ENCODE measurements at places on chromosomes 4 and X.

- DNase-seq = no peak
Observed at GRCh38 chrX:69173906-69174305, 8.7 kb upstream of the PJA1 start.

- no peak for DNase-seq
Observed at GRCh38 chrX:114584375-114584943, 573 bp downstream of the HTR2C start.

DNA sequence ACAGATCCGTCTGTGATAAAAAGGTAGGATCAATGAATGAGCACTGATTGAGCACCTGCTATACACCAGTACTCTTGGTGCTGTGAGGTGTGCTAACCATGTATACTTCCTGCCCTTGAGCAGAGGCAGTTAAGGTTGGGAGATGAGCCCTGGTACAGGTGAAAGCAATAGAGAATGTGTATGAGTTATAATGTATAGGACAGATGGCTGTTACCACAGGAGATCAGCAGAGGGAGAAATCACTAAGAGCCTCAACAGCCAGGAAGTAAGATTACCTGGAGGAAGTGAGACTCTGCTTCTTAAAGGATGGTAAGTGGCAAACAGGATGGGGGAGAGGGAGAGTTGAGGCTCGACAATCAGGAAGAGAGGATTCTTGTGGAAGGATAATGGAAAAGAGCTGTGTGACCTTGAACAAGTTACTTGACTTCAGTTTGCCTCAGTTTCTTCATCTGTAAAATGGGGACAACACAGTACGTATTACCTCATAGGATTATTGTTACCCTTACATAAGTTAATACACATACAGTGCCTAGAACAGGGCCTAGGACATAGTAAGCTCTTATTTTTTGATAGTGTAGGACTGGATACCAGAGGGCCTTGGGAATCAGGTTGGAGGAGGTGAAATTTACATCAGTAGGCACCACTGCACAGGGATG is 9.1 kb downstream of the CXCR3 start:
- DNase-seq = no peak

- no peak for DNase-seq
Observed at GRCh38 chr4:175790083-175790482, 22.0 kb downstream of the GPM6A start.
